ENCODE measurements at places on chromosomes 1 and 21.

GRCh38 chr1:64711266-64711665 lies 33.6 kb upstream of the RAVER2 start:
- no peak for DNase-seq

- peak; percentile 8 for DNase-seq
These were observed 1539.6 kb downstream of the BRINP3 start for GRCh38 chr1:188937965-188938551.

DNA sequence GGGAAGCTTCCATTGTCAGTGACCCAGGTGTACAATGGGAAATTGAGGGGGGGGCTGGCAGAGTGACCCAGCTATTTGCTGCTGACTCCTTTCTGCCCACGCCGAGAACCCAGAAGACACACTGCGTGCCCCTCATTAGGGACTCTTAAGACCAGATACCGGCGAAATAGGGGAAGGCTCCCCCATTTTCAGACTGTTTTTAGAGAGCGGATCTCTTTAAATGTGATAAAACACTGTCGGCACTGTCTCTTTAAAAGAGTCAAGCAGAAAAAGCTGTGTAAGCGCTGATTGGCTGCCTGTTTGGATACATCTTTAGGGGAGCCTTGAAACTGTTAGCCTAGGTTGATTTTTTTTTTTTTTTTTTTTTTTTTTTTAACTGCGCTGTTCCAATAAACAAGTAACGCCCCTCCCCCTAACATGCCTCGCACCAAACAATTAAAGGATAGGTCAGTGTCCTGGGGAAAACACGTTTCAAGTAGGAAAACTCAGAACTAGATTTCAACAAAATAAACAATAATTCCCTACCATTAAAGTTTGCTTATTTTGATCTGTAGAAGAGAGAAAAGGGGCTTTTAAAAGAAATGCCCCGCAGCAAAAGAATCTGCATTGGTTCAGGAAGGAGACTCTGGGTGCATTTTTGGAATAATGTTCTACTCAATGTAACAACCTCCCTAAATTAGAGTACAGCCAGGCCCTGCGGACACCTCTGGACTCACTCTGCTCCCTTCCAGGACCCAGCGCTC lies 1.4 kb upstream of the SSBP3 start:
- DNase-seq: peak; percentile 91

GRCh38 chr1:198258491-198258890 lies 101.7 kb downstream of the NEK7 start:
- DNase-seq: no peak

GRCh38 chr1:162627662-162628296 lies 4.5 kb upstream of the DDR2 start:
- DNase-seq: peak; percentile 42

- DNase-seq: no peak
These were observed 645.8 kb upstream of the USP24 start for GRCh38 chr1:55860798-55861519.

DNA sequence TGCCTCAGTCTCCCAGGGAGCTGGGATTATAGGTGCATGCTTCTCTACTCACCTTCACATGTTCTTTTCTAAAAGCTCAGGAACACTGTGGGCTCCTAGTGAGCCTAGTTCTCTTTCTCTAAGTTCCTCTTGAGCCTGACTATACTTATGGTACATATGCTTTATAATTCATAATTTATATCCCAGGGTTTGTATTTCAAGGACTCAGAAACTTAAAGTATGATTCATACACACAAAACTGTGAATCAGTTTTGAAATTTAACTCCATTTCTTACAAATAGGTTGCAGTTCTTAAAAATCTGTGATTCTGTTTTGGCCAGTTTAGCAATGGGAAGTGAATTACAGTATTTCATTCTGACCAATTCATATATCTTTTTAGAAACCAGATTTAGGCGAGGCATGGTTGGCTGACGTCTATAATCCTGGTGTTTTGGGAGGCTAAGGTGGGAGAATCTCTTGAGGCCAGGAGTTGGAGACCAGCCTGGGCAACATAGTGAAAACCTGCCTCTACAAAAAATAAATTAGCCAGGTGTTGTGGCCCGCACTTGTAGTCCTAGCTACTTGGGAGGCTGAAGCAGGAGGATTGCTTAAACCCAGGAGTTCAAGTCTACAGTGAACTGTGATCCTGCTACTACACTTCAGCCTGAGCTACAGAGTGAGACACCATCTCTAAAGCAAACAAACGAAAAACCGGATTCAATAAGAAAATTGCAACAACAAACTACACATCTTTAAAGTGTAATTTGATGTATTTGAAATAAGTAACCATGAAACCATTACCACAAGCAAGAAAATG lies 15.6 kb downstream of the RASAL2 start:
- DNase-seq: no peak

DNA sequence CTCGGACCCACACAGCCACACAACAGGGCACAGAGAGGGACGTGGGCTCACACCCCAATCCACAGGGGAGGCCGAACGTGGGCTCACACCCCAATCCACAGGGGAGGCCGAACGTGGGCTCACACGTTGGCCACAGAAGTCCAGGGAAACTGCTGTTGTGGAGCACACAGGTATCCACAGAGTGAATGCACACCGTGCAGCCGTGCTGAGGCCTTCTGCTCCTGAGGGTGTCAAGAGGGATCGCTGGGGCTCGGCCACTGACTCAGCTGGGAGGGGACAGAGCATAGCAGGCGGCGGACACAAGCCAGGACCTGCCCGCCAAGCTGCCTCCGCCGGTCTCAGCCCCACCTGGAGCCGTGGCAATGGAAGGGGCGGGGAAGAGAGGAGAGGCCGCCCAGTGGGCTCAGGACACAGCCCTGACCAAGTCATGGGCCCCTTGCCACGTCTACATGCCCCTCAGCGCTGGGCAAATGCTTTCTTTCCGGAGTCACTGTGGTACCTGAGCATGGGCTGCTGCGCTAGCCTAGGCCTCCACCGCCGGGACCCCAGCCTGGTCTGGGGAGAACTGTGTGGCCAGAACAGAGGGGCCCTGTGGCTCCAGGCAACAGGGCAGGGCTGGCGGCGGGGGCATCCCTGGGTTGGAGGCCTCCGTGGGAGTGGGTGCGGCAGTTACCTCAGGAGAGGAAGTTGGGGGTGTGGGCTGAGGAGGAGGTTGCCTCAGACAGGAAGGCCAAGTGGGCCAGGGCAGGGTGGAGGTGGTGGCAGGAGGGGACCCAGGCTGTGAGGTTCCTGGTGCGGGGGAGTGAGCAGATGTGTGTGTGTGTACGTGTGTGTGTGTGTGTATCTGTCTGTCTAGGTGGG lies 1.2 kb downstream of the SYTL1 start:
- DNase-seq: peak; percentile 55

GRCh38 chr1:2165646-2166045 lies 28.9 kb downstream of the FAAP20 start:
- no peak for DNase-seq

- DNase-seq: no peak
These were observed 174.1 kb upstream of the EDN2 start for GRCh38 chr1:41658431-41659158.

DNA sequence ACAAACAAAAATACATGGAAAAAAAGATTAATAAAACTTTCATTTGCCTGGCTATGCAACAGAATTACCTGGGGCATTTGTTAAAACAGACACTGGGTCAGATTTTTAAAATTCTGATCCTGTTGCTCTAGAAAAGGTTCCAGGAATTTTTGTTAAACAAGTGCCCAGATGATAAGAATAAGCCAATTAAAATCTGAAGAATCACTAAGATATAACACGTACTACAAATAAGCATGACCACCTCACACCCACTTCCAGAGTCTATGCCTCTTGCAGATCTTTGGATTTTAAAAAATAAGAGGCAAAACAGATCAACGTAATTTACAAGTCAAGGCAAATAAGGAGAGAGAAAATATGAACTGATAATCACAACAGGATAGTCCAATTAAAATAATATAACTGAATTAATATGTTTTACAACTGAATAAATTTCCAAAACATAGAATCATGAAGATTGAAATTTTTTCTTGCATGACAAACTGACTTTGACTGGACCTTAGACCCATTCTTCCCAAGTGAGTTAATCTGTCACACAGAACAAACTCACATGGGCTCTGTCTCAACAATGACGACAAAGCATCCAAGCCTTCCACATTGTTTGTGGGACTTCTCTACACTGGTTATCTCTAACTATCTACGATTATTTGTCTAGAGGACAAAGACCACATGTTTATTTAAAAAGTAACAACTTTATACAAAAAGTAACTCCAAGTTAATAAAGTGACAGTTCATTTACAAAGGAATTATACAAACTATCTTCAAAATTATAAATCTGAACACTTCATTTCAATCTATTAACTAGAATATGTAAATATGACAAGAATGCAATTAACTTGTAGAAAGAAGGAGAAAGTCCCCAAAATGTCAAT lies 56.9 kb downstream of the COP1 start:
- no peak for DNase-seq

GRCh38 chr1:64864018-64864940 lies 102.1 kb downstream of the JAK1 start:
- DNase-seq: peak; percentile 56

GRCh38 chr1:39676948-39677548 lies 5.1 kb upstream of the NT5C1A start:
- DNase-seq: no peak

All from NCI-H2081 (cell line).